Suprapubic skin (tissue), 4 donors: ENCODE measurements at places on chromosomes 7 and 10.
A peak's percentile ranks its signal among the peaks of the same experiment; 100 is the strongest.

GRCh38 chr7:148729984-148730733 is 31.5 kb downstream of the CUL1 start:
- DNase-seq = no peak

DNA sequence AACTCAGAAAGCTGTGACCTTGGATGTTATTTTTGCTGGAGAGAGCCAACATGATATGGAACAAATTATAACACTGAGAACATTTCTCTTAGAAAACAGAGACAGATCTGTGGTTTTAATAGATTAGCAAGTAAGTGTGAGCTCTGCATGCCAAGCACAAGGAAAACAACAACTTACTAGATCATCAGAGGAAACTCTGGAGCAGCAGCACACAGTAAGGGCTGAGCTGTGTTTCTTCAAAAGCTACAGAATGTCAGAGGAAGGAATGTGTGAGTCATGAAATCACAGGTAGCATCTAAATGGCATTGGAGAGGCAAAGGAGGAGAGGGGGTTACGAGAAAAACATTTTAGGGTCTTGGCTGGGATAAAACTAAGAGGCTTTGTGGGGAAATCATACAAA is 283.4 kb upstream of the FZD8 start:
- DNase-seq = no peak

GRCh38 chr10:118827053-118827452 is 72.3 kb upstream of the CACUL1 start:
- DNase-seq = no peak

DNA sequence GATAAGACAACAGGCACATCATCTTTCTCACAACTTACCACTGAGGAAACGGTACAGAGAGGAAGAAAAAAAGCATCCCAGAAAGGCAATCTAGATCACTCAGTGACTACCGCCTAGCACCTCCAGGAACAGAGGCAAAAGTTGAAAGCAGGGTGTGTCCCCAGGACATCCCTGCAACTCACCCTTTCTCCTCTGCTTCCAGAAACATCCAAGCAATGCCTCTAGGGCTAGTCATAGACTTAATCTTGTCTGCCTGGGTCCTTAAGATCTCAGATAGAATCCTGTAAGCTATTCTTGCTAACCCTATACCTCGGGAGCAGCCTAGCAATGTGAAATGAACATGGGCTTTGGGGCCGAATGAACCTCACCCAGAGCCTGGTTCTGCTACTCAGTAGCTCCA is 18.8 kb upstream of the PDCD4 start:
- DNase-seq = no peak

DNA sequence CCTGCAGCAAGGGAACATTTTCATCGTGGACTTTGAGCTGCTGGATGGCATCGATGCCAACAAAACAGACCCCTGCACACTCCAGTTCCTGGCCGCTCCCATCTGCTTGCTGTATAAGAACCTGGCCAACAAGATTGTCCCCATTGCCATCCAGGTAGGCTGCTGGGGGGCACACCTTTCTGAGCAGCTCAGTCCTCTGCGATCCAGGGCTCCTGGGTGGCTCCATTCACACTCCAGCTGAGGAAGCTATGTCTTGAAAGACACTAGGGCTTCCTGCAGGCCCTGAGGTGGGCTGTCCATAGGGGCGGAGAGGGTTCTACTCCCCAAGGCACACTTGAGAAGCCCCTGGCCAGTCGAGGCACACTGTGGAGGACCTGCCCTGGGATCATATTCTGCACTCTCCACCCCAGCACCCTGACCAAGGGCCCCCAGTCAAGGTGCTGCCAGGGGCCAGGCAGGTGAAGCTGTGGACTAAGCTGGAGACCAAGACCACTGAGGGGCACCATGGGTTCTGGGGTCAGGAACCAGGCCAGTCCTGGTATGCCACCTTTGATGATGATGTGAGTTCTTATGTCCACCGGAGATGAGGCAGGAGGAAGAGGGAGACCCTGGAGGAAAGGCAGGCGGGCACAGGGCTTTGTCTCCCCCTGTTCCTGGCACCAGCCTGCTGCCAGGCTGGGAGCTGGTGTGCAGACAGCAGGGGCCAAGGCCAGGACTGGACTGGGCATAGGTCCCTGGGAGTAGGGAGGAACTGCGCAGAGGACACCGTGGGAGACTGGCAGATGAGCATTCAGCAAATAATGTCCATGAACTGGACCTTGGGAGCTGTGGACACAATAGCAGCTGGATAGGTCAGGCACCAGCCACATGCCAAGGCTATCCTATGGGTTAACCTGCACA is 54.8 kb downstream of the ALOX5 start:
- no peak for DNase-seq

GRCh38 chr10:133456041-133456951 is 2.6 kb downstream of the SCART1 start:
- DNase-seq = peak; percentile 68
